ENCODE measurements at places on chromosomes 7 and 10.

- DNase-seq = no peak
Measured at GRCh38 chr7:34242391-34242790, 337.1 kb downstream of the BMPER start.

- no peak for DNase-seq
Measured at GRCh38 chr10:24477915-24478314, 245.8 kb downstream of the ARHGAP21 start.

- DNase-seq = no peak
Measured at GRCh38 chr7:132226957-132227290, 349.3 kb downstream of the PLXNA4 start.

DNA sequence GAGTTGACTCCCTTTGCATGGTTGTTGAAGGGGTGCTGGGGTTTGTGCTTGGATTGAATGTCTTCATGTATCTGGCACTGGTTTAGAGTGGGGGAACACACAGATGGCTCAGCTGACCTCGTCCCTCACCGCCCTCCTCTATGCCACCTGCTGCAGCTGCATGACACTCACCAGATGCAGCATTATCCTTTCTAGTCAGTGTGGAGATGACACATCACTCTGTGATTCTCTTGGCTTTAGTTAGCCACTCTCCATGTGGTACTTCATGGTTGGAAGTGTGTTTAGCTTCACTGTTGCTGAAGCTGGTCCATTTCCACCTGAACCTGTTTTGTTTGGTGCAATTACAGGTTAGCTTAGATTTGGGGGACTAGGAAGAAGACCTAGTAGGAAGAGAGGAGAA is 56.3 kb upstream of the BMPER start:
- DNase-seq = no peak

GRCh38 chr7:37769726-37770125 is 78.7 kb upstream of the NME8 start:
- DNase-seq = no peak
